ENCODE measurements at places on chromosomes 1 and 21.
A peak's percentile ranks its signal among the peaks of the same experiment; 100 is the strongest.

DNA sequence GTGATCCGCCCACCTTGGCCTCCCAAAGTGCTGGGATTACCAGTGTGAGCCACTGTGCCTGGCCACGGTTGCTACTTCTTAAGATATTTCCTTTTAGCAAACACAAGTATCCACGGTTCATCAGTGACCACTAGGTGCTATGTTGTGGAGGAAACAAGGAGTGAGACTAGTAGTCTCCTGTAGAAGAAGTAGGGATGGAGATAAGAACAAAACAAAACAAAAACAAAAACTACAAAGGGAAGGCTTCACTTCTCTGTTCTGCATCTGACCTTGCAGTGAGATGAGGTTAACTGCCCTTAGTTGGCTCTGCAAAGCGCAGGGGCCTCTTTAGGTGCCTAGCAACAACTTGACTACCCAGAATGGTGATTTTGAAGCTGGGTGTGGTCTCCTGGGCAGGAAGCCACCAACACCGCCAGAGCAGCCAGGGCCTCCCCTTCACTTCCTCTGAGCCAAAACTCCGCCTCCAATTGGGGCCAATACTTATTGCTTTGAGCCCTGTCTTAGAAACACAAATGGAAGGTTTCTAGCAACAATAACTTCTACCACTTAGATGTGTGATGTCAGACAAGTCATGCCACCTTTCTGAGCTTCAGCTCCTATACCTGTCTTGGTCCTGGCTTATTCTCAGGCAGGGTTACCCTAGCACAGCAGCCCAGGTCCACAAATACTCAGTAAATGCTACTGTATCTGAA is 12.8 kb upstream of the CDC42 start:
- peak; percentile 44 for DNase-seq

DNA sequence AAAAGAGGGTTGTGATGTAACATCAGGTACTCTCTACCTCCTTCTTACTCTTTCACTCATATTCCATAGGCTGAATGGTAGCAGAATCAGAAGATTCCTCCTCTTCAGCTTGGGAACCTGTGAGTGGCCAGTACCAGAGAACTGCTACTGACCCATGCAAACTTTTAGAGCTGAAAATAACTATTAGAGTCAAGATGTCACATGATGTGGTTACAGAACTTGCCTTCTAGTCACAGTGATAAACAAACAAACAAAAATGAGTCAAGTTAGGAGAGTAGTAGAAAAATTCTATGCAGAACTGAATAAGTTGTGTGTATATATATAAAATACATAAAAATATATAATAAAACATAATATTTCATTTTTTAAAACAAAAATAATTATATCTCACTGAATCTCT is 47.6 kb upstream of the RGS1 start:
- DNase-seq, result no peak

DNA sequence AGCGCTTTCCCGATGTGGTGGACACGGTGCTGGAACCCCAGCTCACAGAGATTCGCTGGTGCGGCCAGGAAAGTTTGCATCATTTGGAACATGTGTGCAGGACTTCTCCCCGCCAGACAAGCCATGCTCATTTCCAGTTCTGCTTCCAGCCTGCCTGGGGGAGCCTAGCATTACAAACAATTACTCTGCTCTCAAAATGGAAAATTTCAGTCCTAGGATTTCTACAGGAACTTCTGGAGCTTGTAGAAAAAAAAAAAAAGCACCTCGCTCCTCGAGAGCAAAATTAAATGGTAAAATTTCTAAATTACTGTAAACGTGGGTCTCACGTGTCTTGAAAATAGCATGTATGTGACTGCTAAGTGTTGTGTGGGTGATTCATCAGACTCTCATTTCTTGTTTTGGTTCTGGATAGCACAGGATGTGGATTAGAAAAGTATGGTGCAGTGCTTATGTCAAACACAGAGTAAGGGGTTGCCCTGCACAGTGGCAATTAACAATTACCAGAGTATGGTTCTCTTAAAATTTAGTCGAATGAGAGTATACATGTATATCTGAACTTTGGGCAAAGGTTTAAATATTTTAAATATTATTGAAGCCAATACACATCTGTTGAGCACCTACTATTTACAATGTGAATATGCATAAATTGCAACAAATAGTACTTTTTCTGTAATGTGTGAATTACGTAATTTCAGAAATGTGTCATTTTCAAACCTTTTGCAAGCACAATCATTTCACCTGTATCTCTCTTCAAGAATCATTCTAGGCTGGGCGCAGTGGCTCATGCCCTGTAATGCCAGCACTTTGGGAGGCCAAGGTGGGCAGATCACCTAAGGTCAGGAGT is 61.8 kb upstream of the PTGFRN start:
- peak; percentile 69 for DNase-seq

- peak; percentile 76 for DNase-seq
Observed at GRCh38 chr1:154955039-154955717, 721 bp downstream of the PBXIP1 start.

- peak; percentile 46 for DNase-seq
Observed at GRCh38 chr1:215567491-215568298, 591 bp downstream of the KCTD3 start.

DNA sequence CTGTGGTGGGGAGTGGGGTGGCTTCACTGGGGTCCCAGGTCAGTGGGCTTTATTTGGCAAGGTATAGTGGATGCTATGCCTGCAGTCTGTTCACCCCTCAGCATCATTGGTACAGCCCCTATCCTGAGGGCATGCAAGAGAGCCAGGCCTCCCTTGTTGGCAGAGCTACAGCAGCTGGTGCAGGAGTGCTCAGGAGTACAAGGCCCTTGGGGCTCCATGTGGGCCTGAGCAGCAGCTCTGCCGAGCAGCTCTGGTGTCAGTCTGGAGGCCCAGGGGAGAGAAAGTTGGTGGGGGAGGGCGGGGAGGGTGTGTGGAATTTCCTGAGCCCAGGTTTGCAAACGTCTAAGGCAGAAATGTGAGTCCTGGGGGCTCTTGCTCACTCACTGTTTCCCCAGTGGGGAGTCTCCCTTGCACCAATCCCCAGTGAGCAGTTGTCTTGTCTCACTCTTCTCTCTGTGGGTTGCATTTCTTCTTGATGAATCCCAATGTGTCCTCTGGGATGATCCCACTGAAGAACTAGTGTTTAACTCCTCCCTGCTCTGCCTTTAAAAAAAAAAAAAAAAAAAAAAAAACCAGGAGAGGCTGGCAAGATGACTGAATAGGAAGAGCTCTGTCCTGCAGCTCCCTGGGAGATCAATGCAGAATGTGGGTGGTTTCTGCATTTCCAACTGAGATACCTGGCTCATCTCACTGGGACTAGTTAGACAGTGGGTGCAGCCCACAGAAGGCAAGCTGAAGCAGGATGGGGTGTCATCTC is 39.5 kb upstream of the CYP4X1 start:
- no peak for DNase-seq

GRCh38 chr1:193806079-193807048 is 620.0 kb upstream of the B3GALT2 start:
- DNase-seq, result peak; percentile 13

- peak; percentile 71 for DNase-seq
Observed at GRCh38 chr1:172561252-172561651, 28.3 kb downstream of the SUCO start.

DNA sequence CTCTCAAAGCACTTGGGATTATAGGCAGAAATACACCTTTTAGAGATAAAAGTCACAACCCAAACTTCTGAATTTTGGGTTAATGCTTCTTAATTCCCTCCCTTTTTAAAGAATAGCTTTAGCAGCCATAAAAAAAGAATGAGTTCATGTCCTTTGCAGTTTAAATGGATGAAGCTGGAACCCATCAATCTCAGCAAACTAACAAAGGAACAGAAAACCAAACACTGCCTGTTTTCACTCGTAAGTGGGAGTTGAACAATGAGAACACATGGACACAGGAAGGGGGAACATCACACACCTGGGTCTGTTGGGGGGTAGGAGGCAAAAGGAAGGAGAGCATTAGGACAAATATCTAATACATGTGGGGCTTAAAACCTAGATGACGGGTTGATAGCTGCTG is 55.8 kb downstream of the SLC27A3 start:
- DNase-seq, result no peak

DNA sequence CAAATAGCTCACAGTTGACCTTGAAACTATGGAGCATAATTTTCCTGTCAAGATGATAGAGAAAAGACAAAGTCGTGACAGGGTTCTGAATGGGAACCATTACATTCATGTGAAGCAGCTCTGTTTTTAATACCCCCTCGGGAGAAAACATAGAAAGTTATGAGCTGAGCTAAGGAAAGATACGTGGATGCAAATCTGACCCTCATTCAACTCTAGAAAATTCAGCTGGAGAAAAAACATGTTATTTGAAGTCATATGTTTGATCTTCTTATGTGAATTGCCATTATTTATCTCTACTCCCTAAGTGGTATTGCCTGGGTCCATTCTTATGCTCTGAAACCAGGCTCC is 48.0 kb upstream of the LRRC52 start:
- no peak for DNase-seq

- no peak for DNase-seq
Observed at GRCh38 chr1:165496501-165496900, 47.3 kb upstream of the LRRC52 start.

DNA sequence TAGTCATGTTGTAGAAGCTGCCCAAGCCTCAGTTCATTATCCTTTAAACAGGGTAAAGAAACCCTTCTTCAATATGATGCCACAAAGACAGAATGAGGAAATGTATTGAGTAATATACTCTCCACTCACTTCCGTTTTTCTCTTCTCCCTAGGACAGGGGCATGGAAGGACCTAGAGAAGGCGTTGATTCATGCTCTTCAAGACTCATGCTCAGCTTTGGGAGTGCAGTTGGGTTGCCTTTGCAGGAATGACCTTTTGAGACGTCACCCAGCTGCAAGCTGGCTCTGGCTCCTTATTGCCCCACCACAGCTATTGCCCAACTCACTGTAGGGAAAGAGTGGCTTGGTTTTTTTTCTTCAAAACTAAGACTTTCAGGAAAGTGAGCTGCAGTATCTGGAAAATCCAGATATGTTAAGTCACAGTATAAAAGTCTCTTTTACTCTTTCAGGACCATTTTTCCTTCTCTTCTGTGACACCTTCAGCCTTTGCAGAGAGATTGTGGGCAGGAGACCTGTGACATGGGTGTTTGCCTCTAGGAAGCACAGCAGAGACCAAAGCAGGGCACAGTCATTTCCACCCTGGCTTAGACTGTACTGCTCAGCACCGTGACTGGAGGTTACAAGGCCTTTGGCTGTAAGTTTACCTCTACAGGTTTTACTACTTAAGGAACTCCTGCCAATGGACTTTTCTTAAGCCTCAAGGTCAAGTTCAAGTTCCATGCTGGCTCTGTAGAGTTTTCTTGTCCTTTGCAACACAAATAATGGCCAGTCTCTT is 39.5 kb downstream of the XCL2 start:
- DNase-seq, result peak; percentile 12

DNA sequence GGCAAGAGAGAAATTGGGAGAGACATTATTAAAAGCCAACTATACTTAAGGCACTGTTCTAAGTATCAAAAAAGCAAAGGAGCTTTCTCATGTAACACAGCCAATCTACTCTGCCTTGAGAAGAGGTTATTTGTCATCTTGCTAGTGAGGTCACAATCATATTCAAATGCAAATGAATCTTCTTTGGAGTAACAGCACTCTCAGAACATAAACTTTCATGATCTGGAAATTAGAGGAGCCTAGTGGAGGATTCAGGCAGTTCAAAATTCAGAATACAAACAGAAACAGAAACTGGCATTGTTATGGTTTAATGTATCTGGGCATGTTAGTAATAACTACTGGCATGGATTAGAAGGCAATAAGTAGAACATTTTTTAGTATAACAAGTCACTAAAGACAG is 57.4 kb downstream of the ARID4B start:
- peak; percentile 67 for DNase-seq

DNA sequence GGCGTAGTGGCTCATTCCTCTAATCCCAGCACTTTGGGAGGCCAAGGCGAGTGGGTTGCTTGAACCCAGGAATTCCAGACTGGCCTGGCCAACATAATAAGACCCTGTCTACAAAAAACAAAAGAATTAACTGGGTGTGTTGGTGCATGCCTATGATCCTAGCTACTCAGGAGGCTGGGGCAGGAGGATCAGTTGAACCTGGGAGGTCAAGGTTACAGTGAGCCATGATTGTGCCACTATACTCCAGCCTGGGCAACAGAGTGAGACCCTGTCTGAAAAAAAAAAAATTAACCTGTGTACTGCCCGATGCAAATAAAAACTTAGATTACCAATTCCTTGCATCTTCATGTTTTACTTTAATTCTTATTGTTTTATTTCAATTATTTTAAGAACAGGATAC is 193.2 kb downstream of the PATJ start:
- no peak for DNase-seq

DNA sequence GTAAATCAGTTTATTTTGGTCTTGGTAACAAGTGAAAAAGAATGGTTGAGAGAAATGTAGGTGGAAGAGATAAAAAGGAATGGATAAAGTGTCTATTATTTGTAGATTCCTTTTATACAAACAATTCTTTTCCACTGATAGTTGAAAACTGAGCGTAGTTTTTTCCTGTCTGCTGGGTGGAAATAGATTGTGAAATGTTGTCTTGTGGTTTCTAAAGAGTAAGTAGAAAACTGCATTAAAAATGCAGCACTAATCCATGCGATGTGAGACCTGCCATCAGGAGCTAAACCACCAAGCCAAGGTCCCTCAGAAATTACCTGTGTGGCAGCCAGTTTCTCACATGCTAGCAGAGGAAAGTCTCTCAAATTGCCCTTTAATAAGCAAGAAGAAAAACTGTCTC is 103.2 kb upstream of the SLC44A3 start:
- DNase-seq, result no peak

All from astrocyte (in vitro differentiated cells and primary cell).